NCI-H1417 (cell line): ENCODE measurements at places on chromosomes 11 and 22.

DNA sequence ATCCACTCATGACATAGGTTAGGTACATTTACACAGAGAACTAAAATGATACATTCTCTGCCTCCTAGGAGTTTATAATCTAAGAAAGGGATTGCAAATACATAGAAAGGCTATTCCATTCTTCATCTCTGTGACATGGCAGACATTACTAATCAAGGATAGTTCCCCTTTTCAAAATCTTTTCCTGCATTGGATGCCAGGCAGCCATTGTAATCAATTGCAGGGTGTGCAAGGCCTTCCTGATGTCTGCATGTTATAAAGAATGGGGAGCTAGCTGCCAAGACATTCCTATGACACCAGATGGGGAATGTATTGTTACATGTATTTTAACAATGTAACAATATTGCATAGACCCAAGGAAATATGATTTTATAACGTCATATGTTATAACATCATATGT, 82.0 kb downstream of the KIRREL3 start:
- no peak for DNase-seq

- DNase-seq, result no peak
These were observed 3.5 kb downstream of the CBX7 start for GRCh38 chr22:39148727-39149535.

- peak; percentile 97 for DNase-seq
These were observed 38.0 kb downstream of the TMEM45B start for GRCh38 chr11:129853518-129854231.

GRCh38 chr11:103325686-103326069, 216.5 kb downstream of the DYNC2H1 start:
- DNase-seq, result no peak

DNA sequence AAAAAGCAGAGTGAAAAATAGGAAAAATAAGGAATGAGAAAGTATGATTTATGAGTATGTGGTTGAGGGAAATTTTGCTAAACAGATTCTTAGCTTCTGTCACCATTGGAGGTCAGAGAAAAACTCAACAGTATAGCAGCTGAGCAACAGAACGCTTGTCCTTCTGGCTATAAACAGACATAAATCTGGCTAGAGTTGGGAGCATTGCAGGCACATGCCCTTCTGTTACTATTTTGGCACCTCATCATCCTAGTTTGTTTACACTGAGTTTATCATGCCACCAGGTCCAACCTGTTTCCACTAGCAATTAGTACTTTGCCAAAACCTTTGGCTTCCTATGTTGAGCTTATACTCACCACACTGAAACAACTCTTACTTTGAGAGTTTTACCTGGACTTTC, 6.9 kb downstream of the UBE4A start:
- no peak for DNase-seq

DNA sequence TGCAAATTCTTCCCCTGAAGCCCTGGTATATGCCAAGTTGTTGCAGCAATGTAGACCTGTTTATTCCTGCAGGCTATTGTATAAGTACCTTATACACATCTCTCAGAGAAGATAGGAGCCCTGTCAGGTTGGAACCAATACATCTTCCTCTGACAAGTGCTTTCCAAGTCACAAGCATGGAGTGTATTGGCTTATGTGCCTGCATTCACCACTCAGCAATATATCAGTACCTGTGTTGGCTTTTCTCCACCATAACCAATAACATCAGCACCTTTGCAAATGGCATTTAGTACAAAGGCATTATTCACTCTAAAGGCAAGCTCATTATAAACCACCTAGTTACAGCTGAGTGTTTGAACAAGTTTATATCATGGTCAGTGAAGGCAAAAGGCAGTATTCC, 611.7 kb upstream of the CNTN5 start:
- peak; percentile 4 for DNase-seq

DNA sequence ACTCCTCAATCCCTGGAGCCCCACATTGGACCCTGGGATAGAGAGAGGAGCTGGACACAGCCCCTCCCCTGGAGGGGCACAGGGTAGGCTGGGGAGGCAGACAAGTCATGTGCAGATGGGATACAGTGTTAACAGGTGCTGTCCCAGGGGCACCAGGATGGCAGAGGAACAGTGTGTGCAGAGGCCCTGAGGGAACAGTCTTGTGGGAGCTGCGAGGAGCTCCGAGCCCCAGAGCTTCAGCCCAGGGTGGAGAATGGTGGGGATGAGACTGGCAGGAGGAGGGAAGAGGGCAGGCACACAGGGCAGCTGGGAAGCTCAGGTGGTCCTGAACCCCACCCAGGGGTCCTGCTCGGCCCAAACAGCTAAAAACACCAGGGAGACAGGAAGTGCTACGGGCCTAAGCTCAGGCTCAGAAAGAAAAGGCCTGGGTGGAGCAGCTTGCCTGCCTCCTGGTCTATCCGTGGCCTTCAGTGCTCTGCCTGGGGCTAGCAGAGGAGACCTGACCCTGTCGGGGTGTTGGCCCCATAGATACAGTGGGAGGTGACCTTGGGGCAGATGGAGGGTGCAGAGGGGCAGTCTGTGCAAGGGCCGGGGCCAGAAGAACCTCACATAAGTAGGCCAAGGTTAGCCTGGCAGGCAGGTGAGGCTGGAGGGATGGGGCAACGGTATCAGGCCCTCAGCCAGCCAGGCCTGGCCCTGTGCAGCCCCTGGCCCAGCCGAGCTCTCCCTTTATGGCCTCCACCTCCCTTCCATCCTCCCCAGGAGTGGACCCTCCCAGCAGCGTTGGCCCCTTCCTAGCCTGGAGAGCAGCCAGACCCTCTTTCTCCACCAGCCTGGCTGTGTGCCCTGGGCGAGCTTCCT, 15.4 kb downstream of the CAPN5 start:
- no peak for DNase-seq

DNA sequence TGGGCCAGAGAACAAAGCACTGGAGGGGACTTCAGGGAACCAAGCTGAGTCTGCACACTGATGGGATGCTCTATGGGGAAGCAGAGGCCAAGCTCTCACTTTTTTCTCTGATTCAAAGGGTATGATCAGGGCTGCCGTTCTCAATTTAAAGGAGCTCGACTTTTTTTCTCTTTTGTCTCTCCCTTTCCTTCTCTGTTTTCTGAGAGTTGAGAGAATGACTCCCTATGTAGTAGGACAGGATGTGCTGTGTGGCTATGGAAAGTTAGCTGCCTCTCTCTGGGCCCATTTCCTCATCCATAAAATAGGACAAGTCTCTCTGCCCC, 7.9 kb downstream of the ADORA2A start:
- DNase-seq, result no peak

DNA sequence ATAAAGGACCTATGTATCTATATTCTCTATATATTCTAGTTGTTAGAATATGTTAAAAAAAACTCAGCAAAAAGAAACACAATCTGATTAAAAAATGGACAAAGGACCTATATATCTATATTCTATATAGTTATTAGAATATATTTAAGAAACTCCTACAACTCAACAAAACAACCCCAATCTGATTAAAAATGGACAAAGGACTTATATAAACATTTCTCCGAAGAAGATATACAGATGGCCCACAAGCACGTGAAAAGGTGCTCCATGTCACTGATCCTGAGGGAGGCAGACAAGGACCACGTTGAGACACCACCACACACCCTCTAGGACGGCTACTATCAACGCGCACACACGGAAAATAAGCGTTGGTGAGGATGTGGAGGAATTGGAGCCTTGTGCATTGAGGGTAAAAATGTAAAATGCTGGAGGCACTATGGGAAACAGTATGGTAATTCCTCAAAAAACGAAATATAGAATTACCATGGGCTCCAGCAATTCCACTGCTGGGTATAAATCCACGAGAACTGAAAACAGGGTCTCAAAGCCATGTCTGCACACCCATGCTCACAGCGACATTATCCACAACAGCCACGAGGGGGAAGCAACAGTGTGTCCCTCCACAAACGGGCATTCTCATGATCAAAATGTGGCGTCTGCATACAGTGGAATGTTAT, 22.7 kb downstream of the YPEL1 start:
- DNase-seq, result peak; percentile 41

DNA sequence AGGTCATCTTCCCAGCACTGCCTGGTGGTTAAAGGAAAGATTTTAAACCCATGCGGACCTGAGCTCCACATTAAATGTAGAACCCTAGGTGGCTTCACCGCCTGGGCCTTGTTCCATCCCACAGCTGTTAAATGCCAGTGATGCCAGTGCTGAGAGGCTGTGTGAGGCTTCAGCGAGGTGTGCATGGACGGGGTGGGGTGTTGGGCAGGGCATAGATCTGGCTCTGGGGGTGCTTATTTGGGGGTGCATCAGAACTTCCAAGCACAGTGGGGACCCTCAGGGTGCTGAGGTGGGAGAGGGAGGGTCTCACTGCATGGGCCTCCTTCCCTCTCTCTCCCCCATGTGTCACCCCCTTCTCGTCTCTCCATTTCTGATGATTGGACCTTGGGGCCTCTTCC, 90.1 kb upstream of the B3GAT1 start:
- no peak for DNase-seq

DNA sequence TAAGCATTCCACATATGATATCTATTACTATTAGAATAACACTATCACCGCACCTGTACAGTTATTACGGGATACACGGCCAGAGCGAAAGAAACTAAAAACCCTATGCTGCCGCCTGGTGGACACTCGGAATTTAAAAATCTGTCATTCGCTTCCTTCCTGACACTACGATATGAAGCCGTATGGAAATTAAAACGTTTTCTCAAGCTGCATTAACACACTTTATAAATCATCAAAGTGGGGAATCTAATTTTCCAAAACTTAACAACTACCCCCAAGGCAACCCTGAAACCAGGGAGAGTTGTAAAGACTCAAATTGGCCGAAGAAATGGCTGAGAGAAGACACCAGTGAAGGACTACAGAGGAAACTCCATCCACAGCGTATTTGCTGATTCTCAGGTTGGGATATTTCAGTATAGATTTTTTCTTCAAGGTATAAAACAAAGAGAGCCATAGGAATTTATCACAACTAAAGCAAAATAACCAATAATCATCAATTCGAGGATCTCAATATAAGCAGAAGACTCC, 1.4 kb downstream of the CCDC73 start:
- peak; percentile 74 for DNase-seq

DNA sequence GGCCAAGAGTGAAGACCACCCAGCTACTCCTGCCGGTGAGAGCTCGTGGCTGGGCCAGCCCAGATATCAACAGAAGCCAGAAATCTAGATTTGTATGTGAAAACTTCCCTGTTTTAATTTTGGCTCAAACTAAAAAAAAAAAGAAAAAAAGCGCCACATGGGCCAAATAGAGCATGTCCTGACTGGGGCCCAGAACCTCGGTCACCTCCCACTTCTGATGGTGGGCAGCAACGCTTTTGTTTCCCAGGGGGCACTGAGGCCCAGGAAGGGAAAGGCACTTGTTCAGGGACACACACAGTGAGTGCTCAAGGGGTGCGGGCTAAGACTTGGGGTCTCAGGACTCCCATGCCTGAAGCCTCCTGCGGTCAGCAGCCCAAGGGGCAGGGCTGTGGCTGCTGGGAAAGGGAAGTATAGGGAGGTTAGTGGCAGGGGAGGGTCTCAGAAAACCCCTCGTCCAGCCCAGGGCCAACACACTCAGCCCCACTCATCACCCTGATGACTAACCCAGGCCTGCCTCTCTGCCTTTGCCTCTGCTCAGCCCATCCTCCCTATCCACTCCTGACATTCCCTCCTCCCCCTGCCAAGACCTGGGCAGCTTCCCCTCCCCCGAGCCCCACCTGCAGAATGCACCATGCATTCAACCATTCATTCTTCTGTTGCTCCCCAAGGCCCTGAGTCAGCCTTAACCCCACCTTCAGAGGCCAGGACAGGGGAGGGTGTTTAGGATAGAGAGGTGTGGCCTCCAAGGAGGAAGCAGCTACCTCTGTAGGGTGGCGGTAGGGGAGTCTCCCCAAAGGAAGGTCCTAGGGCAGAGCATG, 30.0 kb upstream of the TCF20 start:
- DNase-seq, result no peak

- DNase-seq, result no peak
These were observed 22.5 kb upstream of the CLDN5 start for GRCh38 chr22:19546680-19547079.

- DNase-seq, result no peak
These were observed 8.8 kb downstream of the ZW10 start for GRCh38 chr11:113764527-113765219.

DNA sequence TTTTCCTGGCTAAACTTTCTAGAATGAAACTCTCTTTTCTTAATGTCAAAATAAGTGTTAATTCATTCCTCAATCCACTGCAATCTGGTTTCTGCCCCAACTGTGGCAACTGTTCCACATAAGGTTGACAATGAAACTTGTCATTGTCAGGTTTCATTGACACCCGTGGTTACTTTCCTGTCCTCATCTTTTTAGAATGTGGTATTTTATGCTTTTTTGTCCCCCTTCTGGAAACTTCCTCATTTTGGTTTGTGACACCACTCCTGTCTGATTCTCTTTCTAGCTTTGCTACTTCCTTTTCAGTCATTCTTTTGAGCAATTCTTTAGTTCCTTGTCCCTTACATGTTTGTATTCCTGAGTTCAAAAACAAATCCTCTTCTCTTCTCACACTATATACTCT, 7.5 kb upstream of the PDE3B start:
- no peak for DNase-seq

GRCh38 chr11:69711822-69712801, 8.3 kb upstream of the FGF19 start:
- DNase-seq, result no peak

DNA sequence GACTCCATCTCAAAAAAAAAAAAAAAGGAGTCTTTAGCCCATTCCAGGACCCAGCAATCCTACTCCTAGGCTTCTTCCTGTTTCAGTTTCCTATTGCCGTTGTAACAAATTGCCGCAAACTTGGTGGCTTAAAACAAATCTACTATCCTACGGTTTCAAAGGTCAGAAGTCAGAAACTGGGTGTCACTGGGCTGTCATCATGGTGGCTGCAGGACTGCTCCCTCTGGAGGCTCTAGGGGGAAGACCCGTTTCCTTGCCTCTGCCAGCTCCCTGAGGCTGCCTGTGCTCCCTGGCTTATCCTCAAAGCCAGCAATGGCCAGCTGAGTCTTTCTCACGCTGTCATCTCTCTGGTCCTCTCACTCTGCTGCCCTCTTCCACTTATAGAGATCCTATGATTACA, 8.7 kb upstream of the DAGLA start:
- no peak for DNase-seq

- DNase-seq, result no peak
These were observed 2.2 kb upstream of the TNFRSF13C start for GRCh38 chr22:41928593-41929417.

DNA sequence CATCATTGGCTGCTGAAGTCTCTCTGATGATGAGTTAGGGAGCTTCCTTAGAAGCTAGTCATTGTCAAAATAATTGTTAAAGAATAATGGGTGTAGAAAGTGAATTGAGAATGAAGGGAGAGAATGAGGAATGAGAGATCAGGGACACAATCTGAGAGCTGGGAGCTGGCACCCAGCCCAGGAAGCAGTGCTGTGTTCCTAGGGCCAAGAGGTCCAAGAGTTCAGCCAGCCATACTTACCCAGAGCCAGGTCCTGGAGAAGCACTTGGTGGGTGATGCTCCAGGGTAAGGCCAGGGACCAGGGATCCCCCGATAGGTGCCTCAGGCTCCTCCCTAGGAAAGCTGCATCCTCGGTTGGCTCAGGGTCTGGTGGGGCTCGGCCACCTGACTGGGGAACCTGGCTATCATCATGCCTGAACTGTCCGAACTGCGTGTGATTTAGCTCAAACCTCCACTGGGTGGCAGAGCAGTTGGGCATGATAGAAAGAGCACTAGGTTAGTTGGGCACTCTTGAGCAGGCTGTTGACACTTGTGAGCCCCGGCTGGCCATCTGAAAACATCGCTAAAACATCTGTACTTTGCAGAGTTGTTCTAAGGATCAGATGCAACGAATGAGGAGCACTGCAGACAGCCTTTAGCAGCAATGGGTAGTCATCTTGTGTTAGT, 123.9 kb upstream of the NCAM1 start:
- DNase-seq, result peak; percentile 52

GRCh38 chr11:3866206-3866605, 10.7 kb downstream of the STIM1 start:
- DNase-seq, result no peak
